A549 treated with AZD2906 at 1 μM for 4 hours (cell line): ENCODE measurements at places on chromosomes 13 and 19. TPM values are rescaled to one million over a fixed set of nuclear protein-coding genes. Genes with fewer than 3 reads are reported as not detected.

Gene SULT2B1
- total RNA-seq, result 13.7 to 18.5 TPM (median 15.6 TPM) in 5 replicates

Gene CAPNS1
- 1,516 to 2,255 TPM (median 2,139 TPM) in 5 replicates for total RNA-seq

Gene SLC15A1
- total RNA-seq, result 0.02 to 0.09 TPM (median 0.03 TPM) in 4 of 5 replicates, not detected in the other

Gene PVR
- 107 to 123 TPM (median 118 TPM) in 5 replicates for total RNA-seq

Gene C1QTNF9B
- total RNA-seq, result 0.05 TPM in 1 of 5 replicates, not detected in the others

Gene GSX1
- not detected in 5 replicates for total RNA-seq

Gene IL17D
- 0.99 to 1.5 TPM (median 1.2 TPM) in 5 replicates for total RNA-seq

Gene NTF4
- 0.29 to 0.78 TPM (median 0.66 TPM) in 5 replicates for total RNA-seq

Gene SOHLH2
- total RNA-seq, result 0.06 TPM in 1 of 5 replicates, not detected in the others

Gene CGB1
- not detected in 5 replicates for total RNA-seq

Gene SELENOV
- total RNA-seq, result not detected in 5 replicates

Gene CGB8
- total RNA-seq, result 1.6 to 3.0 TPM (median 2.6 TPM) in 5 replicates

Gene TTYH1
- total RNA-seq, result 0.03 to 0.25 TPM (median 0.17 TPM) in 4 of 5 replicates, not detected in the other

Gene FUT6
- total RNA-seq, result not detected in 5 replicates

Gene DCAF15
- 14.7 to 24.0 TPM (median 20.5 TPM) in 5 replicates for total RNA-seq

Gene ATP7B
- 2.1 to 3.4 TPM (median 2.6 TPM) in 5 replicates for total RNA-seq

Gene ZNF468
- total RNA-seq, result 0.31 to 0.78 TPM (median 0.45 TPM) in 5 replicates

Gene PBX4
- total RNA-seq, result 0.93 to 2.3 TPM (median 2.2 TPM) in 5 replicates

Gene CGB3
- not detected in 5 replicates for total RNA-seq

Gene CYP4F8
- not detected in 5 replicates for total RNA-seq

Gene FAM216B
- total RNA-seq, result not detected in 5 replicates

Gene ZNF66
- total RNA-seq, result not detected in 5 replicates

Gene FAM83E
- 0.12 to 0.40 TPM (median 0.21 TPM) in 5 replicates for total RNA-seq

Gene C19orf12
- total RNA-seq, result 41.3 to 52.3 TPM (median 49.8 TPM) in 5 replicates

Gene C5AR1
- total RNA-seq, result 1.1 to 2.9 TPM (median 2.2 TPM) in 5 replicates

Gene CEACAM16
- total RNA-seq, result 0.03 to 0.13 TPM (median 0.11 TPM) in 5 replicates

Gene POU4F1
- total RNA-seq, result 0.69 to 0.88 TPM (median 0.78 TPM) in 5 replicates

Gene TMEM161A
- 20.3 to 25.7 TPM (median 23.5 TPM) in 5 replicates for total RNA-seq

Gene NAPA
- 88.1 to 110 TPM (median 100 TPM) in 5 replicates for total RNA-seq

Gene CBY2
- total RNA-seq, result not detected in 5 replicates

Gene RETN
- total RNA-seq, result not detected in 5 replicates

Gene SYCN
- not detected in 5 replicates for total RNA-seq

Gene ZNF444
- total RNA-seq, result 16.8 to 29.7 TPM (median 28.7 TPM) in 5 replicates

Gene TMPRSS9
- 0.16 TPM in 1 of 5 replicates, not detected in the others for total RNA-seq

Gene VSTM1
- total RNA-seq, result 0.43 to 0.83 TPM (median 0.50 TPM) in 5 replicates

Gene DCT
- 0.01 TPM in 1 of 5 replicates, not detected in the others for total RNA-seq

Gene ZNF235
- total RNA-seq, result 2.6 to 3.4 TPM (median 2.8 TPM) in 5 replicates

Gene ZNF780A
- 25.1 to 29.9 TPM (median 27.8 TPM) in 5 replicates for total RNA-seq

Gene VSTM2B
- total RNA-seq, result not detected in 5 replicates

Gene ZNF776
- total RNA-seq, result 4.8 to 5.8 TPM (median 5.4 TPM) in 5 replicates

Gene ZNF99
- total RNA-seq, result not detected in 5 replicates

Gene MEDAG
- total RNA-seq, result 0.13 to 0.36 TPM (median 0.32 TPM) in 5 replicates

Gene ZNF208
- total RNA-seq, result not detected in 5 replicates

Gene IFI30
- total RNA-seq, result 11.7 to 19.6 TPM (median 14.7 TPM) in 5 replicates

Gene OR7D2
- 0.02 TPM in 2 of 5 replicates, not detected in the others for total RNA-seq

Gene EDDM13
- not detected in 5 replicates for total RNA-seq

Gene PROSER1
- 9.6 to 11.1 TPM (median 10.9 TPM) in 5 replicates for total RNA-seq

Gene PRR22
- 1.2 to 3.4 TPM (median 2.3 TPM) in 5 replicates for total RNA-seq
